ENCODE measurements at places on chromosomes 12 and 14. TPM values are rescaled to one million over a fixed set of nuclear protein-coding genes. Genes with fewer than 3 reads are reported as not detected.
A peak's percentile ranks its signal among the peaks of the same experiment; 100 is the strongest.

GRCh38 chr12:5244513-5244972, 187.4 kb upstream of the NTF3 start:
- no peak overlapping the region for H3K4me3 ChIP-seq
- DNase-seq = no peak
- no peaks in the 10 kb centered on the region for H3K4me1 ChIP-seq
- no peaks in the 10 kb centered on the region for H3K36me3 ChIP-seq
- no peak overlapping the region for H3K27ac ChIP-seq

DNA sequence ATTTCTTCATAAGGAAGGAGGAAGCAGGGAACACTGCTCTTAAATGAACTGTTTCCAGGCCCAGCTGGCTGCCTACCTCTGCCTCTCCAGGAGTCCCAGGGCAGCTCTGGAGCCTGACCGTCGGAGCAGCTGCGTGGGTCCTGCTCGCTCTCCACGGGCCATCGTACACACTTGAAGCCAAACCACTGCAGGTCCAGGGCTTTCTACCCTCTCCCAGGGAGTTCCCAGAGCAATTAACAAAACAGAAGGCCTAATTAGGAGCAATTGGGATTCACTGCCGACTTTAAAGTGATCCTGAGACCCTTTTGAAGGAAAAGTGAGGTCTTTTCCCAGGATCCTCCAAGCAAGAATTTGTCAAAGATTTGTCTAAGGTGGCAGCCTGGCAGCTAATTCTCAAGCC, 76.9 kb downstream of the OTX2 start:
- no peaks in the 10 kb centered on the region for H3K4me1 ChIP-seq
- no peak overlapping the region for H3K4me3 ChIP-seq
- no peaks in the 10 kb centered on the region for H3K36me3 ChIP-seq
- H3K27me3 ChIP-seq = no peaks in the 10 kb centered on the region
- H3K27ac ChIP-seq = no peak overlapping the region
- DNase-seq = peak; percentile 33

DNA sequence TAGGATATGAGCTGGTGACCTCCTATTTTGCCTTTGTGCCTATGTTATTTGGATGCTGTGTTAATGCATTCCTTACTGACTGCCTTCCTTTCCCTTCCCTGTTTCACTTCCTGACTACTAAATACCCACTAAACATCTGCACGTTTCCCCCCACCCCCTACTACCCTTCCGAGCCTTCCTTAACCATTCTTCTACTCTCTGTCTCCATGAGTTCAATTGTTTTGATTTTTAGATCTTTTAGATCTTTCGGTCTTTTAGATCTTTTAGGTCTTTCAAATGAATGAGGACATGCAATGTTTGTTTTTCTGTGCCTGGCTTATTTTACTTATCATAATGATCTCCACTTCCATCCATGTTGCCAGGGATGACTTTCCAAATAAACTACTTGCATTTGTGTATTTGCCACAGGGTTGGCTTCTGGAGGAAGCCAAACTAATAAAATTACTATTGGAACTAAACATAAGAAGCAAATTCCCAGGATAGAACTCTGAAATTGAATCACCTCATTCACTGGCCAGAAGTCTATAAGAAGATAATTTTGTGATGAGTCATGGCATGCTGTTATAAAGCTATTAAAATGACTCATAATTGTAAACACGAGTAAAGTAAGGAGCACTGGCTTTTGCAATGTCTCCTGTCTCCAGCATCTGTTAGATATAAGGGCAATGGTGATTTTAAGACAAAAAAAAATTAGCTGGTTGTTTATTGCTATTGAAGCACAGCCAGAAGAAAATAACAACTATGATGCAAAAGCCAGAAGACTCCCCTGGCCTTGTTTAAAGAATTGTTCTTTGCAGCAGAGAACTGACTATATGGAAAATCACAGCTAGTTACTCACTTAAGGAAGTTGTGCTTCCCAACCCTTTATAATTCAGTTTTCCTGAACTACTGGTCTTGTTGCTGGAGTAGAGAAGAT, 586.3 kb downstream of the LRFN5 start:
- H3K4me1 ChIP-seq = no peaks in the 10 kb centered on the region
- H3K36me3 ChIP-seq = no peaks in the 10 kb centered on the region
- H3K4me3 ChIP-seq = no peak overlapping the region

- no peaks in the 10 kb centered on the region for H3K27me3 ChIP-seq
- no peak for DNase-seq
- H3K36me3 ChIP-seq = no peaks in the 10 kb centered on the region
- H3K4me3 ChIP-seq = no peak overlapping the region
- H3K27ac ChIP-seq = no peak overlapping the region
- peaks cover 16% of the 10 kb centered on the region for H3K4me1 ChIP-seq
Observed at GRCh38 chr12:107490010-107490409, 195.6 kb upstream of the PWP1 start.

- H3K4me1 ChIP-seq = no peaks in the 10 kb centered on the region
- H3K36me3 ChIP-seq = no peaks in the 10 kb centered on the region
- H3K4me3 ChIP-seq = no peak overlapping the region
- no peak overlapping the region for H3K27ac ChIP-seq
- no peak for DNase-seq
Observed at GRCh38 chr12:26715232-26715631, 117.8 kb downstream of the ITPR2 start.

- H3K27me3 ChIP-seq = no peaks in the 10 kb centered on the region
- no peaks in the 10 kb centered on the region for H3K36me3 ChIP-seq
- no peak overlapping the region for H3K27ac ChIP-seq
- no peak for DNase-seq
- H3K4me1 ChIP-seq = no peaks in the 10 kb centered on the region
Observed at GRCh38 chr14:33564774-33565630, 385.9 kb downstream of the EGLN3 start.

DNA sequence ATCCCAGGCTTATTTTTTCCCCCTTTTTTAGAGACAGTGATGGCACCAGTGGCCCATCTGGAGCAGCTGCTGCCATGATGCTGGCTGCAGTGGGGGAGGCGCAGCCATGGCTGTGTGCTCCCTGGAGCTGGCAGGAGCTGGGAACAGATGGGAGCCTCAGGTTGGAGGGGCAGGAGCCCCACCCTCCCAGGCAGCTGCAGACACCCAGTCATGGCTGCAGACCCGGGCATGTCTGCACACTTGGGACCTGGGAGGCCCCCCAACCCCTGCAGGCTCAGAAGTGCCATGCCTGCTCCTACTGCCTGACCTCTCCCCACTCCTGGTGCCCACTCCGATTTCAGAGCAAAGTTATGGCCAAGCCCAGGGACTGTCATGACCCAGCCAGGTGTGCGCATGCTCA, 25.1 kb downstream of the CDKL1 start:
- no peak for DNase-seq
- H3K36me3 ChIP-seq = no peaks in the 10 kb centered on the region
- no peak overlapping the region for H3K4me3 ChIP-seq
- H3K27ac ChIP-seq = no peak overlapping the region

GRCh38 chr12:106955377-106956047, at the start of gene TMEM263:
Gene TMEM263 (plus strand): TSS chr12:106955907. CDS start chr12:106967117, 11,210 bp downstream.
- DNase-seq = peak; percentile 99
- peak within 1 kb of the TSS; percentile 97 for H3K27ac ChIP-seq
- H3K27me3 ChIP-seq = no peaks in the 10 kb centered on the region
- H3K4me1 ChIP-seq = peaks cover 22% of the 10 kb centered on the region

GRCh38 chr12:12004524-12004923, 66.2 kb upstream of the BCL2L14 start:
- H3K36me3 ChIP-seq = no peaks in the 10 kb centered on the region
- no peak overlapping the region for H3K27ac ChIP-seq
- peaks cover 12% of the 10 kb centered on the region for H3K4me1 ChIP-seq
- no peaks in the 10 kb centered on the region for H3K27me3 ChIP-seq
- H3K4me3 ChIP-seq = no peak overlapping the region

DNA sequence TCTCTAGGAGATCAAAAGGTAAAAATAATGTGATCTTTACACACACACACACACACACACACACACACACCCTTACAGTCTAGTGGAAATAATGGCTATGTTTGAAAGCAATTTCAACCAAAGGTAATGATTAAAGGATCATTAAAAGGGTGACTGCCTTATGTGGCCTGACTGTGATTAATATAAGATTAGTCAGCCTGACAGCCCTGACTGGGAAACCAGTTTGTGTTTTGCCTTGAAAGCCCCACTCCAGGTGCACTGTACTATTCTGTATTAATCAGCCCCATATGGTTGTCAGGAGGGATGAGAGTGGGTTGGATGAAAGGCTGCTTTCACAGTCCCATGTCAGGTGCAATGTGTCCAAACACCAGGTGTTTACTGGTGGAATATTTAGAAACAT, 10.5 kb downstream of the RASSF9 start:
- no peaks in the 10 kb centered on the region for H3K4me1 ChIP-seq
- no peak overlapping the region for H3K27ac ChIP-seq
- no peak overlapping the region for H3K4me3 ChIP-seq
- no peaks in the 10 kb centered on the region for H3K36me3 ChIP-seq

- H3K27me3 ChIP-seq = no peaks in the 10 kb centered on the region
- peaks cover 34% of the 10 kb centered on the region for H3K4me1 ChIP-seq
- no peaks in the 10 kb centered on the region for H3K36me3 ChIP-seq
- H3K27ac ChIP-seq = peak overlapping the region; percentile 87
- peak; percentile 91 for DNase-seq
- no peak overlapping the region for H3K4me3 ChIP-seq
Observed at GRCh38 chr12:47717443-47718193, 7.7 kb downstream of the ENDOU start.

GRCh38 chr12:45205165-45205825, 10.6 kb upstream of the ANO6 start:
- H3K27me3 ChIP-seq = no peaks in the 10 kb centered on the region
- H3K4me3 ChIP-seq = no peak overlapping the region
- no peaks in the 10 kb centered on the region for H3K36me3 ChIP-seq
- peaks cover 21% of the 10 kb centered on the region for H3K4me1 ChIP-seq

DNA sequence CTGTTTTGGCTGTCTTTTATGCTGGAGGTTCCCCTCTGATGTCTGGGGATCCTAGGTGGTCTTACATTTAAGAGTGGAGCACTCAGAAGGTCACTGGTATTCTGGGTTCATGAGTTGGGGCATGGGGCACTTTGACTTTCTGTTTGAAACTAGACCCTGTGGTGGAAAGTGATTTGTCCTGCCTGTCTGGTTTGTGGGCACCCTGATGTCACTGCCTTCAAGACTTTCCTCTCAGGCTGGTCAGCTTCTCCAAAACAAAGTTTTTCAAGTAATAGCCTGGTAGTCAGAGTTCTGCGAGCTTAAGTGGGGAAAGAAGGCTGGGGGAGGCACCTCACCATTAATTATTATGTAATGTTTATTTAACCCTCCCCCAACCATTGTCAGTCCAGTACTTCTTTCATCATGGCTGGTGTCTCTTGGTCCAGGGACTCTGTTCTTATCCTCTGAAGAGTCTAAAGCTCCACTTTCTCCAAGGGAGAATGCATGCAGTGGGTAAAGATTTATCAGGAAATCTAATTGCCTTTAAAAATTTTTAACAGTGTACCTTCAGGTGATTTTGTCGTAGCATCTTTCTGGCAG, 35.3 kb downstream of the ZC3H14 start:
- no peak overlapping the region for H3K4me3 ChIP-seq
- no peaks in the 10 kb centered on the region for H3K27me3 ChIP-seq
- peaks cover 13% of the 10 kb centered on the region for H3K4me1 ChIP-seq
- no peak for DNase-seq

DNA sequence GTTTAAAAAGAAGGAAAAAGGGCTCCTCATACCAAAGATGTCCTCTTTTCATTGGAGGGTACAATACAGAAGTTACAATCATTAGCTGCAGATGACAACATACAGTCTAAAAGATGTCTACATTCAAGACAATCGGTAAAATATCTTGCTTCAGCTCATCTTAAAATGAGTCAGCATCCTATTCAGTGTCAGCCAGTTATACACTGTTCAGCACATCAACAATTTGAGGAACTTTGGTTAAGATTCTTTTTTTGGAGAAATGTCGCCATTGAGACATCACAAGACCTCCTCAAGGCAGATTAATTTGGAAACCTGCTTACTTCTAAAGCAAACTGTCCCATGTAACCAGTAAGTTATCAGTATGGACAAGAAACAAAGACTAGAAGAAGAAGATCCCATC, 100.7 kb upstream of the SLC38A4 start:
- no peak overlapping the region for H3K4me3 ChIP-seq
- no peak overlapping the region for H3K27ac ChIP-seq
- H3K4me1 ChIP-seq = no peaks in the 10 kb centered on the region
- no peak for DNase-seq

GRCh38 chr12:45587012-45587411, 142.5 kb upstream of the ARID2 start:
- no peaks in the 10 kb centered on the region for H3K36me3 ChIP-seq
- H3K4me1 ChIP-seq = no peaks in the 10 kb centered on the region
- no peak for DNase-seq
- H3K27me3 ChIP-seq = no peaks in the 10 kb centered on the region
- no peak overlapping the region for H3K4me3 ChIP-seq
- no peak overlapping the region for H3K27ac ChIP-seq

- no peak overlapping the region for H3K4me3 ChIP-seq
- H3K36me3 ChIP-seq = no peaks in the 10 kb centered on the region
- no peak overlapping the region for H3K27ac ChIP-seq
- no peak for DNase-seq
Observed at GRCh38 chr14:38549564-38549963, 293.7 kb upstream of the CLEC14A start.

GRCh38 chr12:34392741-34393085, 370.4 kb downstream of the ALG10 start:
- H3K27me3 ChIP-seq = no peaks in the 10 kb centered on the region
- no peak for DNase-seq
- no peaks in the 10 kb centered on the region for H3K36me3 ChIP-seq
- no peak overlapping the region for H3K27ac ChIP-seq
- no peak overlapping the region for H3K4me3 ChIP-seq

HSPA2 gene
- total RNA-seq = 14.4 TPM

ARHGDIB gene
- 169 TPM for total RNA-seq

TRIP11 gene
- 71.8 TPM for total RNA-seq

ANO6 gene
- 64.7 TPM for total RNA-seq

SLC17A8 gene
- total RNA-seq = 0.11 TPM

OR5AU1 gene
- total RNA-seq = not detected

NPFF gene
- total RNA-seq = not detected

RNASE7 gene
- total RNA-seq = not detected

SPRING1 gene
- total RNA-seq = 86.8 TPM

KIF26A gene
- total RNA-seq = 4.6 TPM

MGST1 gene
- total RNA-seq = 258 TPM

ALG10B gene
- 2.1 TPM for total RNA-seq

ABCD2 gene
- total RNA-seq = 1.0 TPM

Data from upper lobe of left lung (tissue), 6 donors.